ENCODE measurements at places on chromosomes 13 and 19. TPM values are rescaled to one million over a fixed set of nuclear protein-coding genes. Genes with fewer than 3 reads are reported as not detected.

Gene NLRP12
- 2.2 TPM for total RNA-seq

Gene PSG1
- total RNA-seq, result not detected

Gene TSSK6
- total RNA-seq, result 1.2 TPM

- H3K4me1 ChIP-seq, result no peaks in the 10 kb centered on the region
- H3K27me3 ChIP-seq, result no peaks in the 10 kb centered on the region
- no peak overlapping the region for H3K27ac ChIP-seq
- H3K4me3 ChIP-seq, result no peak overlapping the region
- no peaks in the 10 kb centered on the region for H3K36me3 ChIP-seq
Measured at GRCh38 chr19:28289295-28290063, 923.5 kb downstream of the UQCRFS1 start.

Gene LYPD3
- 1.2 TPM for total RNA-seq

DNA sequence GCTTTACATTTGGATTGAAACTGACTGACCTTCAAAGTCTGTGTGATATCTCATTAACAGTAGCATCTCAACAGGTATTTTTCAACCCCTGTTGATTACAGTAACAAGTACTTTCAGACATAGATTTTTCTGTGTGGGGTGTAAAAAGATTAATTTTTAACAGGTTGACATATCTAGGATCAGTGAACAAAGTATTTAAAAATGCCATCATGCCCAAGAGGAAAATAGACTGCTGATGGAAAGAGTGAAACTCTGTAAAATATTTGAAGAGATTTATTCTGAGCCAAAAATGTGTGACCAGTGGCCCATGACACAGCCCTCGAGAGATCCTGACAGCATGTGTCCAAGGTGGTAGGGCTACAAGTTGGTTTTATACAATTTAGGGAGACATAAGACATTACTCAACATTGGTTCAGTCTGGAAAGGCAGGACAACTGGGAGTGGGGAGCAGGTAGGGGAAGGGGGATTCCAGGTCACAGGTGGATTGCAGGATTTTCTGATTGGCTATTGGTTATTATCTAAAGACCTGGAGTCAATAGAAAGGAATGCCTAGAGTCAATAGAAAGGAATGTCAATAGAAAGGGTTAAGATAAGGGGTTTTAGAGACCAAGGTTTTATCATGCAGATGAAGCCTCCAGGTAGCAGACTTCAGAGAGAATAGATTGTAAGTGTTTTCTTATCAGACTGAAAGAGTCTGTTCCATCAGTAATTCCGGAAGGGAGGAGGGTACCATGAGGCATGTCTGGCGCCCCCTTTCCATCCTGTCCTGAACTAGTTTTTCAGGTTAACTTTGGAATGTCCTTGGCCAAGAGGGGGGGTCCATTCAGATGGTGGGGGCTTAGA is 29.1 kb downstream of the TNFRSF19 start:
- no peak overlapping the region for H3K4me3 ChIP-seq
- no peaks in the 10 kb centered on the region for H3K36me3 ChIP-seq
- no peaks in the 10 kb centered on the region for H3K27me3 ChIP-seq
- H3K27ac ChIP-seq, result no peak overlapping the region
- H3K4me1 ChIP-seq, result no peaks in the 10 kb centered on the region

- DNase-seq, result no peak
- no peak overlapping the region for H3K27ac ChIP-seq
- no peaks in the 10 kb centered on the region for H3K27me3 ChIP-seq
- H3K36me3 ChIP-seq, result no peaks in the 10 kb centered on the region
- H3K4me1 ChIP-seq, result no peaks in the 10 kb centered on the region
- H3K4me3 ChIP-seq, result no peak overlapping the region
Measured at GRCh38 chr19:17943274-17944221, 10.7 kb downstream of the CCDC124 start.

GRCh38 chr19:3024870-3025548 is 4.1 kb downstream of the TLE2 start:
- no peak overlapping the region for H3K27ac ChIP-seq
- H3K36me3 ChIP-seq, result no peaks in the 10 kb centered on the region
- H3K4me3 ChIP-seq, result no peak overlapping the region
- H3K27me3 ChIP-seq, result no peaks in the 10 kb centered on the region

Gene CGB3
- not detected for total RNA-seq

- peaks cover 2% of the 10 kb centered on the region for H3K4me1 ChIP-seq
- H3K27me3 ChIP-seq, result no peaks in the 10 kb centered on the region
- H3K36me3 ChIP-seq, result no peaks in the 10 kb centered on the region
- no peak for DNase-seq
- no peak overlapping the region for H3K27ac ChIP-seq
- no peak overlapping the region for H3K4me3 ChIP-seq
Measured at GRCh38 chr13:83881140-83881684, 1.1 kb downstream of the SLITRK1 start.

DNA sequence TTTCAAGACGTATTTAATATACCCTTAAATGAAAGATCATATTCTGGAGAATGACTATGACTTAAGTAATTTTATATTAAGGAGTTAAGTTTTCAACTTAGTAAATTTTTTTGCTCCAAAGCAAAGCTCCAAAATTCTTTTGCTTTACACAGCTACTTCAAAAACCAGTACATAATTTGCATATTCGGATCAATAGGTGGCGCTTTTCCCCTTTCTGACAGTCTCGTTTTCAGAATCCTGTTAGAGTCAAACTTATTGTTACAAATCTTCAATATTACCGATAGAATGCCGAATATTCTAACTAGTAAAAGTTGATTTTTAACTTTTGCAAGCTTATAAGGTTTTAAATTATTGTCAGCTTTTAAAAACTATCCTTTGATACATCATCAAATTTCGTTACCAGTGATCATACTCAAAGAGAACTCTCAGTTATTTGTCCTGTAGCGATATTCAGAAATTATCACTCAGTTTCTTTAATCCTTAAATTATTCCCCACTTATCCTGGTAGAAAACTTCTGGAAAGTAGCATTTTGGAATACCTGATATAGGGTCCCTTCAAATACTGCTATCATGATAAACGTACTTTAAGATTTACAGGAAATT is 852.7 kb upstream of the KLHL1 start:
- no peak overlapping the region for H3K4me3 ChIP-seq
- no peaks in the 10 kb centered on the region for H3K4me1 ChIP-seq
- no peak for DNase-seq
- H3K27me3 ChIP-seq, result no peaks in the 10 kb centered on the region

Gene ZNF208
- total RNA-seq, result 23.2 TPM

Gene WDR88
- not detected for total RNA-seq

Gene PRTN3
- total RNA-seq, result not detected

GRCh38 chr13:75341028-75341427 is 140.9 kb downstream of the TBC1D4 start:
- H3K36me3 ChIP-seq, result peaks cover 2% of the 10 kb centered on the region
- DNase-seq, result no peak
- no peak overlapping the region for H3K27ac ChIP-seq
- H3K4me3 ChIP-seq, result no peak overlapping the region

- no peak overlapping the region for H3K27ac ChIP-seq
- H3K27me3 ChIP-seq, result no peaks in the 10 kb centered on the region
- no peak overlapping the region for H3K4me3 ChIP-seq
Measured at GRCh38 chr13:100387416-100387815, 201.2 kb downstream of the GGACT start.

- H3K4me3 ChIP-seq, result no peak overlapping the region
- H3K27me3 ChIP-seq, result no peaks in the 10 kb centered on the region
- DNase-seq, result no peak
- no peaks in the 10 kb centered on the region for H3K36me3 ChIP-seq
- H3K4me1 ChIP-seq, result no peaks in the 10 kb centered on the region
Measured at GRCh38 chr13:33940256-33940655, 122.3 kb downstream of the RFC3 start.

DNA sequence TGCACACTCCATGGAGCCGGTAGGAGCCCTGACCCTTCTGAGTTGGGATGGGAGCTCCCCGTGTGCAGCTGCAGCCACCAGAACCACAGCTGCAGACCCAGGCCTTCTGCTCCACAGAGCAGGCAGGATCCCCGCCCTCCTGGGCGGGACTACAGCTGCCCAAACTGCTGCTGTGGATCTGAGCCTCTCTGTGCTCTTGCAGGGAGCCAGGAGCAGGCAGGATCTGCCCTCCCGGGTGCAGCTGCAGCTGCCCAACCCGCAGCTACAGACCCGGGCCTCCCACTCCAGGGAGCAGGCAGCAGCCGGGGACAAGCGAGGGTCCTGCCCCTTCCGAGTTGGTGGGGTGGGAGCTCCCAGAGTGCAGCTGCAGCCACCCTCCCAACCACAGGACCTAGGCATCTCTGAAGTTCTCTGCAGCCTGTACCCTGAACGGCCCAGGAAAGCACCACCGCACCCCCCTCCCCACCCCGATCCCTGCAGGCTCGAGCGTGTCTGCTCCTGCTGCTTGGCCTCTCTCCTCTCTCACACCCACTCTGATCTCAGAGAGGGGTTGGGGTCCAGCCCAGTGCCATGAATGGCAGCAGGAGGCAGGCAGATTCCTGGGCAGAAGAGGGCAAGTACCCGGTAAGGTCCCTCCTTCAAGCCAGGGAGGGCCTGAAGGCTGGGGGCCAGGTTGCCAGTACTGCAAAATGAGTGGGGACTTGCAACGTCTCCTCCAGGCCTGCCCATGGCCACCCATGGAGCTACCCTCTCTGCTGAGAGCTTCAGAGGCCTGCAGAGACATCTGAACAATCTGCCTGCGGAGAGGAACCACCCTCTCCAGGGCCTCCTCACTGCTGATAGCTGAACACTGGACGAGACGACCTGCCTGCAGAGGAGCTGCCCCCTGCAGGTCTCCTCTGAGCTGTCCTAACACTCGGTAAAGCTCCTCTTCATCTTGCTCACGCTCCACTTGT is 16.4 kb upstream of the EMP3 start:
- H3K36me3 ChIP-seq, result no peaks in the 10 kb centered on the region
- no peaks in the 10 kb centered on the region for H3K27me3 ChIP-seq
- no peak overlapping the region for H3K27ac ChIP-seq
- no peak overlapping the region for H3K4me3 ChIP-seq
- DNase-seq, result no peak
- no peaks in the 10 kb centered on the region for H3K4me1 ChIP-seq

DNA sequence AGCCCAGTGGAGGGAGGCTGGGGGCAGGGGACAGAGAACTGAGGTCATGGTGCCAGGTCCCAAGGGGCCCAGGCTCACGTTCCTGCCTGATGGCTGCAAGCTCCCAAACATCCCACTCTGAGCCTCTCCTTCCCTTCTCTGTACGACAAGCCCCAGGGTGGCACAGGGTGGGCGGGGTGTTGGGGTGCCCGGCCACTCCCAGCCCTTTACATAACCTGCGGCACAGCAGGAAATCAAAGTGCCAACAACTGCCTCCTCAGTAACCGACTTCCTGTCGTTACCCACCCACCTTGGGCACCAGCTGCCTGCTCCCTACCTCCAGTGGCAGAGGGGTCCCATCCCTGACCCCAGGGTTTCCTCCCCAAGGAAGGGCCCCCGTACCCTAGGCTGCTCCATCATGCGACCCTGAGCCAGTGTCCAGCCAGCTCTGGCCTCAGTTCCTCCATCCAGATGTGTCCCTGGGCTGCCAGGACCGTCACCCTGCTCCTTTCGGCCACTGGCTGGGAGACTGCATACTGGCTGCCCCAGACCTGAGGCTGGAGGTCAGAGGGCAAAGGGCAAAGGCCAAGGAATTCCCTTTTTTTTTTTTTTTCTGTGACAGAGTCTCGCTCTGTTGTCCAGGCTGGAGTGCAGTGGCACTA is 27.7 kb upstream of the NFIC start:
- H3K27me3 ChIP-seq, result no peaks in the 10 kb centered on the region
- DNase-seq, result no peak
- H3K4me1 ChIP-seq, result peaks cover 4% of the 10 kb centered on the region
- peak overlapping the region; percentile 95 for H3K27ac ChIP-seq
